ENCODE measurements at places on chromosomes 12 and 14.

DNA sequence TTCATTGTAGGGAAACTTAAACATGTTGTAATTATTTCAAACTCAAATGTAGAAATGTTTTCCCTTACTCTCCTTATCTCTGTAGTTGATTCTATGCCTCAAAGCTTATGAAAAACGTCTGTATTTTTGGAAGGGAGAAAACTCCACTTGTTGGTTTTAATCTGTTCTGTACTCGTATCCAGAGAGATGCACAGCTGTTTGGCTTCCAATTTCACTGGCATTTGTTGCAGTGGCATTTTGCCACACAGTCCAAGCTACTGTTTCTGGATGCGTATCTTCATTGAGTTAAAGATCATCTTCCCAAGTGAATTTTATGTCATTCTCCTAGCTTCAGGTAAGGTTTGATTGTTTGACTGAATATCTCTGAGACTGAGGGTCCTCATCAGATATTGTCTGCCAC is 481.4 kb downstream of the TRHDE start:
- no peak for DNase-seq

GRCh38 chr12:76055393-76055792 is 23.8 kb upstream of the PHLDA1 start:
- no peak for DNase-seq

DNA sequence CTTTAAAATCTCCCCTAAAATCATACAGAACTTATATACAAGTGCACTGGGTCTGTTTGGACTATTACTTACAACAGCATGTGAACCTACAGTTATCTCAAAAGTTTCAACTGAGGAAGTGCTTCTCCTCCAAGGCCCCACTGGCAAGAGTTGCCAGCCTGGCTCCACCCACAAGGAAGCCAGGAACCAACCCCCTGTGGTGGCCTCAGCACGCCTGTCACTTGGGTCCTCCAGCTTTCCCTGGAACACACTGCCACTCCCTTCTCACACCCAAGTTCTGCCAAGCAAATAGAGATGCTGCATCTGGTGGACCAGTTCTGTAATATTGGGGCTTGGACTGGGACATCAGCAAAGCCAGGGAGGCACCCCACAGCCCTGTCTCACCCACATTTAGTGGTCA is 115.4 kb downstream of the GCH1 start:
- DNase-seq: no peak

DNA sequence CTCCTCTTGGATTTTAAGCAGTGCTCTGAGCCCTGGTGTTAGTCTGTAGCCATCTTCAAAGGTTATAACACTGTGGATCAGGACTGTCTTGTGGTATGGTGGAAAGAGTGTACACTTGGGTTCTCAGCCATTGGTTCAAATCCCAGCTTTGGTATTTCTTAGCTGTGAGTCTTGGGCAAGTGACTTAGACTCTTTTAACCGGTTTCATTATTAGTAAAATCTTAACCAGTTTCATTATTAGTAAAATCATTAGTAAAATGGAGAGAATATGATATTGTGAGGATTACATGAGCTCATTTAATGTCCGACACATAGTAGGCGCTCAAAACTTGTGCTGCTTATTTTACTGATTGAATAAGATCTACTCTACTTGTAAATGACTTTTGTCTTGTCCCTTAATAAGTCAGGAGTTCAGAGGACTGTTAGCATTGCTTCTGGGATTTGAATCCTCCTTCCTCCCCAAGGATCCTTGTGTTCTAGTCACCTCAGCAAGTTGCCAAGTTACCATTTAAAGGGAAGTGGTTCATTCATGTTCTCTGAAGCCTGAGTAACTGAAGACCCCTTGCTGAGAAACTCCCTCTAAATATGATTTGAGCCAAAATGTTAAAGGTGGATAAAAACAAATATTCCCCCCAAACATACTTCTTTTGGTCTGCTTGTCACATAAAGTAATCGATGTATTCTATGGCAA is 12.4 kb downstream of the TTLL5 start:
- no peak for DNase-seq

DNA sequence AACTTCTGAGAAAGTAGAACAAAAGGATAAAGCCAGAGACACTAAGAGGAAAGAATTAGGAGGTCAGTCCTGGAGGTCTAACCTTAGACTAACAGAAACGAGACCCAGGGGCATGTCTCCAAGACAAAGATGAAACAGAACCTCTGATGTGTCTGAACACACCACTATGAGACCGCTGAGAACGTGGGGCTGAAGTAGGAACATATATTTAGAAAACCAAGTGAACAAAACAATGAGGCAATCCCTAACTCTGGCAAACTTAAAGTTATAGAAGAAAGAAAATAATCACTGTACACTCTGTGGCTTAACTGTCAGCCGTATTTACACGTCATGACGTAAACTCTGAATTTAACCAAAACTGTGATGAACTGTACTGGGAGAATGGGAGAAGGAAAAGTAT is 17.9 kb downstream of the KCTD10 start:
- DNase-seq: no peak

GRCh38 chr14:103396463-103396862 is 11.2 kb downstream of the MARK3 start:
- no peak for DNase-seq

GRCh38 chr12:91924827-91925226 is 220.8 kb downstream of the BTG1 start:
- DNase-seq: no peak

GRCh38 chr14:64947710-64948611 is 5.4 kb upstream of the GPX2 start:
- no peak for DNase-seq

DNA sequence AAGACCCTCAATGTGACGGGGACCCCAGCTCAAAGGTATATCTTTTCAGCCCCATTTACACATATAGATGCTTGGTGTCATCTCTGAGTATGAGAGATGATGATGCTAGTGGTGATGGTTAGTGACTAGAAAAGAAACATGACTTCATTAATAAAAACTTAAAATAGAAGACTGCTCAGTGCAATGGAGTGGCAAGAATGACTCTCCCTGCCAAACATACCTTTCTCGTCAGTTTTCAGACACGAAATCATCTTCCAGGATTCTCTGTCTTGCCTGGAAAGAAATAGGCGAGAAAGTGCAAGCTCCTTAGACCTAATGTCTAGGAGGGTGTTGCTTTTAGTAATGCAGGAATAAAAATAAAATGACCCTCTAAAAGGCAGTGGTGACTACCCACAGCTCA is 71.7 kb downstream of the TPH2 start:
- DNase-seq: no peak

DNA sequence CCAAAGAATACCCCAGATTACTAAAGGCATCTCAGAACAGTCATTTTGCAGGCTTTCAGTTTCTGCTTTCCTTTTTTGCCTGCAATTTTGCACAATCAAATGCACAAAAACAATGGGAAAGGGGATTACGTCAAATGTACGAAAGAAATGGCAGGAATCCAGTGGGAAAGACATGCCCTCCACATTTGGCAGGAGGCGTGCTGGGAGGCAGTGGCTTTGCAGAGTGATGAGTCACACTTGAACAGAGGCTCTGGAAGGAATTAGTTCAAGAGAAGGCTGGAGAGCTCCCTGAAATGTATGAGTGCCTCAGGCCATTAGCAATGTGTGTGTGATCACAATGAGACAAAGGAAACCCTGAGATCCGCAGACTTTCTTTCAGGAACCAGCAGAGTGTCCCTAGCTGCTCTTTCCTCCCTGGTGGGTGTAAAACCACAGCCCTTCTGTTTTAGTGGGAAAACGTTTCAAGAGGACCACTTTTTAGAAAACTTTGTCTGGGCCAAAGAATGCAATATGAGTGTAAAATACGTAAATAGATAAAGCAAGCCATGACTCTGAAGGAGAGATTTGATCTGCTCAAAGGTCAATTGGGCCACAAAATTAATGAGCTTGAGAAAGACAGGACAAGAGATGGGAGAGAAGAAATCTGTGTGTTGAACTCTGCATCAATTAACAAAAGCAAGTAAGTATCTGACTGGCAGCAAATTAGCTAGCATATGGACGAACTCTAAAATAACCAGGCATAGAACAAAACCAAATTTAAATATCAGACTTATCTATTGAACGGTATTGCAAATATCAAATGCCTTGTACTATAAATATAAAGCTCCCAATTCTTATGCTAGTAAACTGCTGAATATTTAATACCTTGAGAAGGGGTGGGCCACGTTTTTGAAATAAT is 155.4 kb upstream of the PDE3A start:
- peak; percentile 77 for DNase-seq

- DNase-seq: no peak
These were observed 1.3 kb upstream of the ASCL1 start for GRCh38 chr12:102955926-102956737.

- DNase-seq: no peak
These were observed 9.8 kb downstream of the GNPNAT1 start for GRCh38 chr14:52781629-52782028.

- DNase-seq: no peak
These were observed 134.4 kb downstream of the ADGRD1 start for GRCh38 chr12:131087991-131088700.

- no peak for DNase-seq
These were observed 38.9 kb downstream of the STXBP6 start for GRCh38 chr14:25011095-25011494.

Measured in left lung (tissue), 14 donors.